CD4-positive, alpha-beta T cell treated with Interleukin-17A for 4 hours (primary cell): ENCODE measurements at places on chromosomes 5 and 9.

GRCh38 chr5:73198833-73199592, 26.0 kb downstream of the TMEM174 start:
- no peak for DNase-seq

- DNase-seq, result no peak
Observed at GRCh38 chr9:133979273-133979920, 12.7 kb downstream of the VAV2 start.

DNA sequence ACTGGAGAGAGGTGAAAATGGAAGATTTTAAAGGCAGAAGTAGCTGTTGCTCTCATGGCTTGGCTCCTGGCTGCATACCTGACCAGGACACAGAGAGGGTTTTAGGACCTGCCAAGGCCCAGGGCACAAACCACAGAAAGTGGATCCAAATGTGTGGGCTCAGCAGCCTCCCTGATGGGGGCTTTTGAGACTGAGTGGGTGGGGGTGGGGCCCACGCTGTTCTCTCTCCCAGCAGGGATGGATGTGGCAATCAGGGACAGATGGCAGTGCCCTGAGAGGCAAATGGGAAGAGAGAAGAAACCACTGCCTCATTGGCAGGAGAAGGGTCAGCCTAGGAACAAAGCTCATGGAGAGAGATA, 34.9 kb upstream of the TIFAB start:
- DNase-seq, result no peak

DNA sequence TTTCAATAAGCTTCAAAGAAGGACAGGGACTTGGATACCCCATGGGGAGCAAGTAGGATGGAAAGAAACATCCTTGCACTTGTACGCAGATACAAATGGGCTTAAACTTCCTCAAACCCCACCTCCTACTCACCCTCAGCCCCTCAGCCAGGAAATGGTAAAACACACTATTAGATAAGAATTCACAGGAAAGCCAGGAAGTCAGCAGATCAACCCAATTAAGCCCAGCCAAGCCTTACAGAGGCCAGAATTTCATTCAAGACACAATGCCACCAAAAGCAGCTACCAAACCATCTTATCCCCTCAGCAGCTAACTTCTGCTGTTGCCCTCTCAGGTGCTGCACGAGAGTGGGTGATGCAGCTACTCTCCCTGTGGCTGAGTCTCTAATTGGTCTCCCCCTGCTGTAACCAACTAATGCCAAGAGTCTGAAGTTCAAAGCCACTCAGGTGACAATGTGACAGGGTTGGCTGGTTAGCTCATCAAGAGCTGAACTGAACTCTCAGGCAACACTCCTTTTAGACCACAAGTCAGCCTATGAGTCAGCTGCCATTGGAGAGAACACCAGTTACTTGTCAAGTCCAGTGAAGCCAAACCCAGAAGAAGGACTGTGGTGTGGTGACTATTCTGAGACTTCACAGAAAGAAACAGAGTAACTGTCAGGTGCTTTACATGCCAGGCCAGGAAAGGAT, 201.9 kb downstream of the ZNF608 start:
- DNase-seq, result no peak

DNA sequence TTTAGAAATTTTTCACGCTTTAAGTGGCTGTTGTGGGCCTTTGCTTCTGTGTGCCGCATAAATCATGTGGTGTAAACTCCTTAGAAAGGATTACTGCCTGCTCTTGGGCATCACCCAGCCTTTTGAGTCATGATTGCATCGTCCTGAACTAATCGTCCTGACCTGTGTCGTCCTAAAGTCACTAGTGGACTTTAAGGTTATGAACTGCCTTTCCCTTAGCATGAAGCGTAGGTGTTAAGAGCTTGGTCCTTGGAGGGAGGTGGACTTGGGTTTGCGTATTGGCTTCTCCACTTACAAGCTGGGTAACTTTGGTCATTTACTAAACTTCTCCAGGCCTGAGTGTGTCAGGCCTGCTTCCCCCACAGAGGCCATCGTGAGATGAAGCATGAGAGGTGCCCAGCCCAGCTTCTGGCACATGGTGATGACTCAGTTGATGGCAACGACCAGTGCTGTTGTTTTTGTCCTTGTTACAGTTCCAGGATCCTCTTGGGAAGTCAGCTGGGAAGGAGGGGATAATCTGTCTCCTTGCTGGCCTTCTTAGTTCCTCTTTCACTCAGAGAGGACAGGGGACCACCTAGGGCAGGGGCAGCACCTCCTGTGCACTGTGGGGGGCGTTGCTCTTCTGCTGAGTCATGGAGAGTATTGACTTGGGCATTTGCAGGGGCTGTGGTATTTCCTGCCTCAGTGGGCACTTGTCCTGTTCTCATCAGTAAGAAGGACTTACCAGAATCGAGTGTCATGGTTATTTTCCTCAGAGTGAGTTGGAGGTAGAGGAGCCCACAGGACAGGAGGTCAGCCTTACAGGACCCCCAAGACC, 54.2 kb upstream of the NCS1 start:
- DNase-seq, result no peak

DNA sequence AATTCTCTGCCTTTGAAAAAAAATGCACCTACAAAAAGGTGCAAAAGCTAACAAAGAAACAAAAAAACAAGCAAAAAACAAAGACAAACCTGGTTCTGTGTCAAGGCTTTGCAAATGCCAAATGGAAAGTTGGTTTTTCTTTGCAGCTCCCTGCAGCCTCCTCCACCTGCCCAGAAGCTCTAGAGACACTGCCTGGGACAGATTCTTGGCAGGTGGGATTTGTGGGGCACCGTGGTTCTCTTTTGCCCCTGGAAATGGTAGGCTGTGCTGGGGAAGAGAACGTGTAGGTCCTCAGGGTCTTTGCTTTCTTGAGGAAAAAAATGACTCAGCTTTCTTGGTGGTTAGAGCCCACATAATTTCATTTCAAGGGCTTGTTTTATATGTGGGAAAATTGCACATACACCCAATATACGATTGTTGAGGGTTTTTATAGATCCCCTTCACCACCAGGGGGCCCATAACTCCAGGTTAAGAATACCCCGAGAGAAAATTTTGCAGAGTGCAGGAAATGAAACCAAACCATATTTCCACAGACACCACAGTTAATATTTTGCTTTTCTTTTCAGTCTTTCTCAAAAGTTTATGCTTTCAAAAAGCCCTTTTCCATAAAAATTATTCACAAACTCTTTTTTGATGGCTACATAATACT, 58.7 kb downstream of the NXNL2 start:
- DNase-seq, result peak; percentile 70

- no peak for DNase-seq
Observed at GRCh38 chr5:14097998-14098471, 45.1 kb upstream of the TRIO start.

GRCh38 chr5:167639766-167640165, 651.7 kb upstream of the WWC1 start:
- no peak for DNase-seq

DNA sequence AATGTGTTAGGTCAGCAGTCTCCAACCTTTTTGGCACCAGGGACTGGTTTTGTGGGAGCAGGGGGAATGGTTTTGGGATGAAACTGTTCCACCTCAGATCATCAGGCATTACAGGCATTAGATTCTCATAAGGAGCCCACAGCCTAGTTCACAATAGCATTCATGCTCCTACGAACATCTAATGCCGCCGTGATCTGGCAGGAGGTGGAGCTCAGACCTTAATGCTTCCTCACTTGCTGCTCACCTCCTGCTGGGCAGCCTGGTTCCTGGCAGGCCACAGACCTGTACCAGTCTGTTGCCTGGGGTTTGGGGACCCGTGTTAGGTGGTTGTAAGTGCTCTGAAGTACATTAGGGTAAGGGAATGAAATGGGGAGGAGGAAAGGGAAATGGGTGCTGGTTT, 9.7 kb upstream of the CTNNA1 start:
- DNase-seq, result no peak
